ENCODE measurements at places on chromosomes 1 and 21. TPM values are rescaled to one million over a fixed set of nuclear protein-coding genes. Genes with fewer than 3 reads are reported as not detected.

DNA sequence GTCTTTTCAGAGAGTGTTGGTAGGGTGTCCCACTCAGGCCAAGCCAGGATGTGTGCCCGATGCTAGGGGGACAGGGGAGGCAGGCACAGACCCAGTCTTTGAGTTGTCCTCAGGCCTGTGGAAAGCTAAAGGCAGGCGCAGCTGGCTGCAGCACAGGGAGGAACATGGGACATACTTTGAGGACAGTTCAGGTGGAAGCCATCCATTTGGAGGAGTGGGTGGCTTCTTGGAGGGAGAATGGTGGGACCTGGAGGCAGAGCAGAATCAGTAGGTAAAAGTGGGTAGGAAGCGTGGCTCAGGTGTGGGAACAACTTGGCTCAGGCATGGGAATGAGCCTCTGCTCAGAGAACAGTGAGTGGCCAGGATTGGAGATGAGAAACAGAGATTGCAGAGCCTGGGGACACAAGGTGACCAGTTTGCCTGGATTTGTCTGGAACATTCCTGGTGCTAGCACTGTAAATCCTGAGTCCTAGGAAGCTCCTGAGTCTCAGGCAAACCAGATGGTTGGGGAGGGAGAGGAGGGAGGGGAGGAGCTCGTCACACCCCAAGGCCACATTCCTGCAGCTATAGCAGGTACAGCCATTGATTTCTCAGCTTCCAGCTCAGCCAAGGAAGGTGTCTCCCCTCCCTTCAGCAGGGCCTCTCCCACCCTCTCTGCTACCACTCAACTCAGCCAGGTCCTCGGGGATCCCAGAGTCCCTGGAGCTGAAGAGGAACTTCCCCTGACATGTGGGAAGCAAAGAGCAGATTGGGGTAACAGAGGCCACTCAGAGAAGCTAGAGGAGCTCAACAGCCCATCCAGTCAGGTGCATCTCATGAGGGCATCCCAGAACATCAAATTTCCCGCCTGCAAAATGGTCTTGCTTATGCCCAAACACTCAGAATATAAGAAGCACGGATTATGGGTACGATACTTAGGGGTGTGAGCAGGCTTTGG, 65.2 kb upstream of the TINAGL1 start:
- peak overlapping the region; percentile 89 for H3K27ac ChIP-seq
- no peaks in the 10 kb centered on the region for H3K4me1 ChIP-seq
- no peak overlapping the region for H3K4me3 ChIP-seq
- H3K36me3 ChIP-seq = no peaks in the 10 kb centered on the region
- H3K27me3 ChIP-seq = no peaks in the 10 kb centered on the region

DNA sequence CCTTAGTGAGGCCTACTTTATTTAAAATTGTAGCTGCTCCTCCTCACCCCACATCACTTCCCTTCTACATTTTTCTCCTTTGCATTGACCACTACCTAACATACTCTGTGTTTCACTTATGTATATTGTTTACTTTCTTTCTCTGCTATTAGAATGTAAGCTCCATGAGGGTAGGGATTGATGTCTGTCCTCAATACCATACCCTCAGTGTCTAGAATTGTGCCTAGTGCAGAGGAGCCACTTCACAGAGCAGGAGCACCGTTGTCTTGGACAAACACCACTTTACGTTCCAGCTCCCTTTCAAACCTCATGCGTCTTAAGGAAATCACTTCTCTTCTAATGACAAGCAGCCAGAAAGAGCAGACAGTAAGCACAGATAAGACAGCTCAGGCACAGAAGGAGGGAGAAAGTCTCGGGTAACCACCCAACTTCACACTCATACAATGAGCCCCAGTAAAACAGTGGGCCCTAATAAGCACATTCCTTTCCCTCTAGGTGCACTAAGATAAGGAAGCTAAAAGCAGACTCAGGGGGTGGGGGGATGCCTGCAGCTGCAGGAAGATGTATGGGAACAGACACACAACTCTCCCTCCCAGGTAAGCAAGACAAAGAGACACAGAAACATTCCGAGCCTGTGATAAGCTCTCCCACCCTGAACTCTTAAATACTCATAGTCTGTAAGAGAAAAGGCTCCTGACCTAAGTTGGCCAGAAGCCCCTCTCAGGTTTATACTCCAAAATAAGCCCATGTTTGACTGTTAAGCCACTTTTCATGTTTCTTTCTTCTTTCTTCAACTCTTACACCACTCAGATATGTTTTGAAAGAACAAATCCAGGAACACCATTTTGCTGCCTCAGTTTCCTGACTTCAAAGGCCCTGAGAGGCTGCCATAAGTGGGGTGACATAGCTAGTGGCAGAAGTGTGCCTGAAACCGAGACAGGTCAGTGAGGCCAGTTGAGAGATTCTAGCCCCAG, 7.1 kb upstream of the PLEKHM2 start:
- DNase-seq = no peak
- peaks cover 3% of the 10 kb centered on the region for H3K4me1 ChIP-seq
- no peak overlapping the region for H3K4me3 ChIP-seq
- H3K36me3 ChIP-seq = no peaks in the 10 kb centered on the region
- H3K27ac ChIP-seq = no peak overlapping the region

- no peak overlapping the region for H3K4me3 ChIP-seq
- peak; percentile 59 for DNase-seq
- no peaks in the 10 kb centered on the region for H3K27me3 ChIP-seq
- H3K36me3 ChIP-seq = no peaks in the 10 kb centered on the region
These were observed 21.1 kb downstream of the CLDN8 start for GRCh38 chr21:30194701-30195299.

GRCh38 chr1:3306583-3307291, 147.7 kb upstream of the ARHGEF16 start:
- H3K36me3 ChIP-seq = no peaks in the 10 kb centered on the region
- no peak overlapping the region for H3K4me3 ChIP-seq
- H3K4me1 ChIP-seq = no peaks in the 10 kb centered on the region
- H3K27ac ChIP-seq = no peak overlapping the region
- DNase-seq = no peak

DNA sequence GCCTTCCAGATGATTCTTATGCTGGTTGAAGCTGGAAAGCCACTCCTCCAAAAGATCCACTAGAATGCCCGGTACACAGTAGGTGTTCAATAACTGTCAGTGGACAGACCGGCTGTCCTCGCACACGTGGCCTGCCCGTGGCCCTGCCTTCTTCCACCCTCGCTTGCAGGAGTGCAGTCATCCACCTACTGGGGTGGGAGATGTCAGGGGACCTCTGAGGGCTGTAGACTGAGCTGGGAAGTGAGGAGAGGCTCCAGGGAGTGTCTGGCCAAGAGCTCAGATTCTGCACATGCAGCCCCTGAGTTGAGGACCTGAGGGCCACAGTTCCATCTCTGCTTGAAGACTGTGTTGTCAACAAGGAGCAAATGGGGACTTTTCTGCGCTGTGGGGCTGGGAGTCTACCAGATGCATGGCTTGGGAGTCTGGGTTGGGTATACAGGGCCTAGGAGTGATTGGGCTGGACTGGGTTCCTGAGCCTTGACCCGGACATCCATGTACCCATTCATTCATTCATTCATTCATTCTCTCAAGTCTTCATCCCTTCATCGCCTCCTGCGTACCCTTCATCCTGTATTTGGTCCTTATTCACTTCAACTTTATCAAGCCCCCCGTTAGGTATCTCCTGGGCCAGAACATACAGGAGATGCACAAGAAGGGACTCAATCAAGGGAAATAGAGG, 4.2 kb upstream of the TNFRSF1B start:
- no peak overlapping the region for H3K27ac ChIP-seq
- no peaks in the 10 kb centered on the region for H3K4me1 ChIP-seq

GRCh38 chr1:160416369-160416768, 16.0 kb downstream of the VANGL2 start:
- H3K27me3 ChIP-seq = no peaks in the 10 kb centered on the region
- no peak for DNase-seq
- H3K4me3 ChIP-seq = no peak overlapping the region
- H3K4me1 ChIP-seq = no peaks in the 10 kb centered on the region

DNA sequence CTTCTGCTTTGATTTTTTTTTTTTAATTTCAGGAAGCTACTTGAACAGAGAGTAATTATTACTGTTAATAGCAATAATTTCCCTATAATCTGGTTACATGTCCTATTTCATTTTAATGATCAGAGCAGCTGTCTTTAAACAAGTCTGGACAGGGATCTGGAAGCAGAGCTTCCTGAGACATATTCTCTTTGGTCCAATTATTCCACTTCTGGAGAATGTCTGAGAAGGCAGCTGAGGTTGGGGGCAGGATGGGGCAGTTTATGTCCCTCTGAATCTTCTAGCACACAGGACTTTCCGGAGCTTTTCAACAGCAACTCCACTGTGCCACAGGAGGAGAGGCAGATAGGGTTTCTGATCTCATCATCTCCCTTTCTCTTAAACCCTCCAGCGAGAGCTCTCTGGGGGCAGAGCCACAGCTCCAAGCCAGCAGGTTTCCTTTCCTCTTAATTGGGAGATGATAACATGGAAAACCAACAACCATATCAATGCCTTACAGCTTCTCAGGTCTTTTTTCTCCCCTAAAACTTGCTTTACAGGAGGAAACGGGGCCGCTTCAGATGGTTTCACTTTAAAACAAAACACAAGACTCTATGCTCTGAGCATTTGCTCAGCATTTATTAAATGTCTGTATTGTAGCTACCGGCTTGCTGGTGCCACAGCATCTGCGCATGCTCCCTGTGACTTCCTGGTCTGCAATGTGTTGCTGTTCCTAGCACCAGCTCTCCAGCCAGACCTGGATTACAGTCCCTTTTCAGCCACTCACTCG, 425.7 kb upstream of the USP24 start:
- H3K4me3 ChIP-seq = no peak overlapping the region
- no peak for DNase-seq
- H3K36me3 ChIP-seq = no peaks in the 10 kb centered on the region
- H3K27me3 ChIP-seq = no peaks in the 10 kb centered on the region

- no peaks in the 10 kb centered on the region for H3K36me3 ChIP-seq
- no peak for DNase-seq
- H3K27ac ChIP-seq = no peak overlapping the region
- no peaks in the 10 kb centered on the region for H3K4me1 ChIP-seq
- H3K4me3 ChIP-seq = no peak overlapping the region
These were observed 2.6 kb upstream of the CD2 start for GRCh38 chr1:116751621-116752020.

Gene GBP6
- not detected for total RNA-seq
